ENCODE measurements at places on chromosomes 11 and 22.

DNA sequence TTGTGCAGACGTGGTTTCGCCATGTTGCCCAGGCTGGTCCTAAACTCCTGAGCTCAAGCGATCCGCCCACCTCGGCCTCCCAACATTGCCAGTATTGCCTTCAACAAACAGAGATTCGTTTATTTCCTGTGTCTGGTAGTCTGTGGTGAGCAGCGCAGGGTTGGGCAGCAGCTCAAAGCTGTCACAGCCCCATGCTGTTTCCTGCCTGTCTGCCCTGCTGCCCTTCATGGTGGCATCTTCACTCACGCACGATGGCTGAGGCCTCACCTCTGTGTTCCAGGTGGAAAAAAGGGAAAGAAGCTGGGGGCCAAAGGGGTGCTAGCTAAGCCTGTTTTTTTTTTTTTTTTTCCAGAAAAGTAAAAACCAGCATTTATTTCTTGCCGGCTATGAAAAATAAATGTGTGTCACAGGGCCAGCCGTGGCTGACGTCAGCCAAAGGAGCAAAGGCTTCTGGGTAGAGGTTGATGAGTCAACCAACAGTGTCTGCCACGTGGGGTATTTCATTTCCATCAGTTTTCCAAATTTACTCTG is 28.8 kb downstream of the TBC1D22A start:
- peak; percentile 66 for DNase-seq

- no peak for DNase-seq
These were observed 112.9 kb upstream of the TMEM45B start for GRCh38 chr11:129702410-129703398.

DNA sequence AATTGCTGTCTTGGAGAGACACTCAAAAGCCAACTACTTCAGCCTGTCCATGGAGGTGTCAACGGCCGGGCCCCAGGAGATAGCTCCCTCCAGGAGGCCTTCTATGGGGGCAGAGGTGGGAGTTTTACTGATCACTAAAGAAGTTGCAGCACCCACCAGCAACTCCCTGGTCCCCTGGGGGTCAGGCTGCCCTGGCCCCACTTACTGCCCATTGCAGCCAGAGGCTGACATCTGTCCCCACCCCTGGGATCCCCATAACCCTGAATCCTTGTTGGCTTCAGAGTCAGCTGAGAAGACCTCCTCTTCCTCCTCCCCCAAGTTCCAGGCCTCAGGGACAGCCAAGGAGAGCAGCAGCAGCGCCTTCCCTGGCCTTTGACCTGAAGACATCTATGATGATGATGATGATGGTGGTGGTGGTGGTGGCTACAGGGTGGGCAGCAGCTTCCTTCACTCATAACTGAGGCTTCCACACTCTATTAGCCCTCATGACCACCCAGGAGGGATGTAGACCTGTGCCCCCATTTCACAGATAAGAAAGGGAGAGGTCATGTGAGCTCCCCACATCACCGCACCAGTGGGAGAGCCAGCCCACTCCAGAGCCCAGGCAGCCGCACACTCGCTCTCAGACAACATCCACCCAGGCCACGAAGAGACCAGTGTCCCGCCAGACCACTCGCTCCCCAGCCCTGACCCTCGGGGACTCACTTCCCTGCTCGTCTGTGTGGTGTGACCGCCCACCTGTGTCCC is 43.8 kb upstream of the FGF3 start:
- DNase-seq: no peak

DNA sequence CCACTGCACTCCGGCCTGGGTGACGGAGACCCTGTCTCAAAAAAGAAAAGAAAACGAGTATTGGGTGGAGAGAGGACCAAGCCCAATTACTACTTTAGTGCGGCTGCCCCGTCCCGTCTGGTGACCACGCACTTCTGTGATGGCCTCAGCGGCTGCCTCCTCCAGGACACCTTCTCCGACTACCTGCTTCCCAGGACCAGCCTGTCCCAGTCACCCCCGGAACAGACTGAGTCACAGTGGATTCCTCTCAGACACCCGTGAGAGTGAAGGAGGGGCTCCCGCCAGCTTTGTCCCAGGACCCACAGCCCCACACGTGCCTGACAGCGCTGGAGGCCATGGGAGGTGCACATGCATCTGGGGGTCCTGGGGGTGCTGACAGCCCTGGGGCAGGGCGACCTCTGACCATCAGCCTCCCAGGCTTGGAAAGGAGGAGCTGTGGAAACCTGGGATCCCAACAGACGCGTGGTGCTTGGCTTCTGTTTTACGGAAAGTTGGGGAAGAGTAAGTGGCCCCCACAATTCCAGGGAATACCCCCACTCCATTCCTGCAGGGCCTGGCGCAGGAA is 4.8 kb downstream of the DRD4 start:
- no peak for DNase-seq

- DNase-seq: no peak
These were observed 11.1 kb downstream of the IGF2 start for GRCh38 chr11:2128130-2128510.

DNA sequence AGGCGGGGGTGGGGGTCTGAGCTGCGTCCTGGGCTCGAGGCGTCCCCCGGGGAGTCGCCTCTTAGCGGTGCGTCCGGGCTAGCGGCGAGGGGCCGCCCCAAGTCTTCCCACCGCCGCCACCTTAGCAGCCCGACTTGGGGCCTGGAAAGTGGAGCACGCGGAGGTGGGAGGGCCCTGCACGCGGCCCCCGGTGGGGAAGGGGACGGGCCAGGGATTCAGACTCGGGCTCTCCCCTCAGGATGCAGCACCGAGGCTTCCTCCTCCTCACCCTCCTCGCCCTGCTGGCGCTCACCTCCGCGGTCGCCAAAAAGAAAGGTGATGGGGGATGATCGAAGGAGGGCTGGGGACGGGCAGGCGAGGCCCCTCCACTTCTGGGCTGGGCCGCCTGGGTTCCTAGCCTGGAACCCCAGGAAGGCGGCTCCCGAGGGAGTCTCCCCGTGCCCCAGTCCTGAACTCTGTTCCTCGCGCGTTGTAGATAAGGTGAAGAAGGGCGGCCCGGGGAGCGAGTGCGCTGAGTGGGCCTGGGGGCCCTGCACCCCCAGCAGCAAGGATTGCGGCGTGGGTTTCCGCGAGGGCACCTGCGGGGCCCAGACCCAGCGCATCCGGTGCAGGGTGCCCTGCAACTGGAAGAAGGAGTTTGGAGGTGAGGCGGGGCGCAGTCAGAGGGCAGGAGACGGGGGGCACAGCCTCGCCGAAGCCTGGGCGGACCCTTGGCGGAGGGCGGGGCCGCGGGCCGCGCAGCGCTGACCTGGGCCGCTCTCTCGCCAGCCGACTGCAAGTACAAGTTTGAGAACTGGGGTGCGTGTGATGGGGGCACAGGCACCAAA is 563 bp downstream of the MDK start:
- DNase-seq: no peak

GRCh38 chr11:119092880-119093842 is 8.5 kb downstream of the HMBS start:
- DNase-seq: no peak

DNA sequence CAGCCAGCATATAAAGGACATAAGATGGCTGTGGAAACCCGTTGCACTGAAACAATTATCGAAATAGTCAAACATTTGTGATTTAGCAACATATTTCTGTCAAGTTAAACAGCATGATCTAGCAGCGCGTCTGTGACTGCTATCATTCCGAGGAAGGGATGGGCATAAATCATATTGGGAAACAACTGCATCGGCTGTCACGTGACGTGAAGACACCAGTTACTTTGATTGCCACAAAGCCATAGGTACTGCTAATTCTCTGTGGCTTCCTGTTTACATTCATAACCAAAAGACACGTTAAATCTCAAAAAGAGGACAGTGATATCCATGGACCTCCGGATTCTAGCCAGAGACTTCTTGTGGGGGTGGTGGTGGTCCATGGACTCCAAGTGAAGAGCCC is 87.8 kb downstream of the CACNA1I start:
- DNase-seq: no peak
